ENCODE measurements at places on chromosomes 4 and X.

- no peak for DNase-seq
Observed at GRCh38 chrX:151609222-151609621, 45.7 kb downstream of the PASD1 start.

- peak; percentile 18 for DNase-seq
Observed at GRCh38 chrX:40877887-40878286, 142.5 kb upstream of the MED14 start.

DNA sequence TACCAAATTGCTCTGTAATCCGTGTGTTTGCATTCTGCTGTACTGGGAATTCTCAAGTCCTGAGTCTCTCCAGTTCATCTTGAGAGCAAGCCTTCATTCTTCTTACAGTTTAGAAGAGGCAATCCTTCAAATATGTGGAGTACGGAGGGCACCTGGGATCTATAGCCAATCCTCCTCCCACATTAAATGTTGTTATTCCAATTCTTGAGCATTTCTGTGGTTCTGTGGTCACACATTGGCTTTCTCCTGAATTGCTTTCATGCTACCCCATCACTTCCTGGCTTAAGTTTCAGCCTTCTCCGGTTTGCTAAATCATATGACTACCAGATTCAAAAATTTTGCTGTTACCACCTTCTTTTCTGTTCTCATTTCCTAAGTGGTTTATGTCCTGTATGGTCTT is 611.1 kb downstream of the PCDH19 start:
- DNase-seq, result no peak

DNA sequence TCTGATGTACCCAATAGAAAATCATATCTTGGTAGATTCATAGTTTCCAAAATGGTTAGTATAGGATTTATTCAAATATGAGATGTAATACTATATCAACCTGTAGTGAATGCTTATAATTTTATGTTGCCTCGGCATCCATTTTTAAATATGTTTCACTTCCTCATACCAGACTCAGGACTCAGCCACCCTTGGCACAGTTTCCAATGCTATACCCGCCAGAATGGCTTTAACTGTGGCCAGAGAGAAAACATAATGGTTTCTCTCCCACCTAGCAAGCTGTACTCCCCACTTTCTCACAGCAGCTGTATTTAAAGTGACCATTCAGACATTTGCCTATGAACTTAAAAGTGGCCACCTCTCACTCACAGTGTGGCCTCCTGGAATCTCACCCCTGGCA is 466.6 kb upstream of the PABPC4L start:
- no peak for DNase-seq

DNA sequence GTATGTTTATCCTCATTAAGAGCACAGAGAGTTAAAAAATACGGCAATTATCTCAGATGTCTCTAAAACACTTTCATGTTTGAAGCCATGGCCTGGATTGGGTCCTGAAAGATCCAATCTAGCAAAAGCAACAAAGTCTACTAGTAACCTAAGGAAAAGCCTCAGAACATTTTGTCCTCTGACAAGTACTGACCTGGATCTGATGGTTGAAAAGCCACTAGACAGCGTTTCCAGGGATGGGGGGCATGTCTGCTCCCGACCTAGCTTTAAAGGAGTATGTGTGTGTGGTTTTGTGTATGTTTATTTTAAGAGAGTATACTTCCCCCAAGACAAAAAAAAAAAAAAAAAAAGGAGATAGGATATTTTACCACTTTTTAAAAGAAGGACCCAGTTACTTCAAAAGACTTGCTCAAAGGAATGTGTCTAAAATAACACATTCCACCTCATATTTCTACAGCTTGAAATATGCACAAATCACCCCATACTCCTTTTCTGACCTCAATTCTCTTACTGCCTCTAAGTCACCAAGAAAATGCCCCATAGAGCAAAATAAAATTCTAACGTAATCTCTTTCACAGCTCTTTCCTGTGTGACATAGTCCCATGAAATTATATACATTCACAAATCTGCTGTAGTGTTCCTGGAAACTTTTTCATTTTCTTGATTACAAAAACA is 189.0 kb upstream of the TTC29 start:
- no peak for DNase-seq

GRCh38 chrX:9805956-9806355 is 19.7 kb downstream of the SHROOM2 start:
- no peak for DNase-seq

GRCh38 chr4:25500626-25501316 is 123.7 kb downstream of the ANAPC4 start:
- DNase-seq, result no peak

DNA sequence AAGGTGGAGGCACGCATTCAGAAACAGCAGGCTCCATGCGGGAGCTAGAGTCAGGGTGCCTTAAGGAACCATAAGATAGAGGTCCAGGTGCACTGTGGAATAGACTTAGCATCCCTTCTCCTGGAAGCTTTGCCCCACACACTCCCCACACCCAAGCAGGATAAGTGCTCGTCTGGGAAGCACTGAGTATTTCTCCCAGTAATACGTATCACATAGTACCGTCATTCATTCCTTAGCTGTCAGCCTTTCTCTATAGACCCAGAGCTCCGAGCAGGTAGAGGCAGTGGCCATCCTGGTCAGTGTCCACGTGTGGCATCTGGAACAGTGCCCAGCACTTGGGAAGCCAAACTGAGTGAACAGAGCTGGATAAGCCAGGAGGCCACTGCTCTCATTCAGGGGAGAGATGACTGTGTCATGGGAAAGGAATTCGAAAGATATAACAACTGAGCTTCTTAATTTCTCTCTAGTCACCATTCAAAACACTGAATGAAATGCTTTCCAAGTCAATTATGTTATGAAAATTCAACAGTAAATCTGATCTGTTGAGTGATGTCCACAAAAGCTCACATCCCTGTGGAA is 9.9 kb downstream of the APBB2 start:
- DNase-seq, result no peak

DNA sequence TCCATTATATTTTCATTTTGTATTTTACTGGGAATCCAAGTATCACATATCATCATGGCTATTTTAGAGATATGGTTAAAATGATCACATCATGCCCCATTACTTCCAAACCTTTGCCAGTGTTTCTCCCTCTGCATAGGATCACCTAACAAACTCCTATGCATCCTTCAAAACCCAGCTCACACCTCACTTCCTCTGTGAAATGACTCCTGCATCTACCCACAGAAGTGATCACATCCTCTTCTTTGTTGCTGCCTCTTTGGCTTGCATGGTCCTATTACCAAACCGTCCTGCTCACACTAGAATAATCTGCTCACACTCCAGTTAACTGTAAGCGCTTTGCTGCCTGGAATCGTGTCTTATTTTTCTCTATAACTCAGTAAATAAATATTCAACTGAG is 74.7 kb upstream of the C4orf50 start:
- DNase-seq, result no peak

GRCh38 chr4:182680234-182680653 is 236.9 kb downstream of the DCTD start:
- no peak for DNase-seq
